ENCODE measurements at places on chromosomes 12 and 14.

DNA sequence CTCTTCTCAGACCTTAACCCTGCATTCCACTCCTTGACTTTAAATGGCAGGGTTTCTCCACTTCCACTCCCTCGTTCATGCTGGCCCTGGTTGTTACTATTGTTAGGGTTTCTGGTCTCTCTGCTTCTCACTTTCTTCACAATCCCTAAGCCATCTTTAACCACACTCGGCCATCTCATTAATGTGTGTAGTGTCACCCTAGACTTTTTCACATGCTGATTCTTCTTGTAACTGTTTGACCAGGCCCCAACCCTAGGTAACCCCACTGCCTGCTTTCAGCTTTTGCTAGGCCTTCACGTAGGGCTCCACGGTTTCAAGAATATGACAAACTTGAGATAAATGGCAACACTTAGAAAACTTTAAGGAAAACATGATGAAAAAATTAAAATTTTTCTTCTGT is 195.1 kb downstream of the IPO8 start:
- no peak for DNase-seq

GRCh38 chr12:112514926-112515642 is 96.3 kb downstream of the PTPN11 start:
- peak; percentile 30 for DNase-seq

- DNase-seq = peak; percentile 1
These were observed 86.0 kb downstream of the SLCO1A2 start for GRCh38 chr12:21248679-21249078.

DNA sequence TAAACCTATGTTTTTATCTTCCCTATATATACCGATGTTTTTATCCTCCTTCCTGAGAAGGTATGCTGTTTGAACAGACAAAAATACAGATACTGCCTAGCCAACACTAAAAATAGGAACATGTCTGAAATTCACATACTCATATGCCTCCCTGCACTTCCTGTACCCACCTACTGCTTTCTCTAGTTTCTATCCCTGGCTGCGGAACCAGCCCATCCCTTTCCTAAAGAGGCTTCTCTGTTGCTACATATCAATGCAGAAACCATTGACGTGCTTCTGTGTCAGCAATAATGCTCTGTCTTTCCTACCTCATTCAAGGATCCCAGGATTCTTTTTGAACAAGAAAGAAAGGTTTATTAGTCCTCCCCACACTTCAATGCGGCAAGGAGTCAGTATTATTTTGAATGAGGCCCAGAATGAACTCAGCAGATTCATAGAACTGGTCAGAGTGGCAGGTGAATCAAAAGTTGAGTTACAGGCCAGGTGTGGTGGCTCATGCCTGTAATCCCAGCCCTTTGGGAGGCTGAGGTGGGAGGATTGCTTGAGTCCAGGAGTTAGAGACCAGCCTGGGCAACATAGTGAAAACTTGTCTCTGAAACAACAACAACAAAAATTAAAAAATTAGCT is 67.8 kb upstream of the NAP1L1 start:
- DNase-seq = peak; percentile 86

- no peak for DNase-seq
These were observed 324.1 kb upstream of the DIO3 start for GRCh38 chr14:101237252-101237616.

- no peak for DNase-seq
These were observed 13.0 kb upstream of the ITPR2 start for GRCh38 chr12:26845984-26846383.

DNA sequence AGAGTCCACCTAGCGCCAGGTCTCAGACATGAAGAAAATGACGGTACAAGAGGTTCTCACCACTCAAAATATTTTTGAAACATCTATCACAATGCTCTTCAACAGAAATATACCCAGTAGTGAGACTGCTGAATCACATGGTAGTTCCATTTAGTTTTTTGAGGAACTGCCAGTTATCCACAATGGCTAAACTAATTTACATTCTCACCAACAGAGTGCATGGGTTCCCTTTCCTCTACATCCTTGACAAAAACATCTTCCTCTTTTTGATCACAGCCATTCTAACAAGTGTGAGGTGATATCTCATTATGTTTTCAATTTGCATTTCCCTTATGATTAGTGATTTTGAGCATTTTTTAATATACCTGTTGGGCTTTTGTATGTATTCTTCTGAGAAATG is 5.7 kb upstream of the GPR65 start:
- DNase-seq = peak; percentile 69

DNA sequence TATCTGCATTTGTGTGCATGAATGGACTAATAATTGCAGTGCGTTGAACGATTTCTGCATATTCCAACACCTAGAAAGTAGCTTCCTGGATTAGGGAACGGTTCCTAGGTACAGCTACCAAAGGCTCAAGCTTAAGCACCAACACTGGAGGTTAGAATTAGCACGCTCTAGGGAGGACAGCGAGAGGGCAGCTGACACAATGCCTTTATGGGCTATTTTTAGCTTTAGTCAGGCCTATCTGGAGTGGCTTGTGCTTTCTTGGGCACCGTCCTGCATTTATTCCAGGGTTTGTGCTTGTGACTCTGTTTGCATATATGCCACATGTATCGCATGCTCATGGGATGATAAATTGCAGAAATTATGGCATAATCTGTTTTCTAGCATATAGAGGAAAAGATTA is 13.7 kb downstream of the ETV6 start:
- DNase-seq = no peak
